Psoas muscle (tissue), 8 donors: ENCODE measurements at places on chromosomes 7 and 10. TPM values are rescaled to one million over a fixed set of nuclear protein-coding genes. Genes with fewer than 3 reads are reported as not detected.

DNA sequence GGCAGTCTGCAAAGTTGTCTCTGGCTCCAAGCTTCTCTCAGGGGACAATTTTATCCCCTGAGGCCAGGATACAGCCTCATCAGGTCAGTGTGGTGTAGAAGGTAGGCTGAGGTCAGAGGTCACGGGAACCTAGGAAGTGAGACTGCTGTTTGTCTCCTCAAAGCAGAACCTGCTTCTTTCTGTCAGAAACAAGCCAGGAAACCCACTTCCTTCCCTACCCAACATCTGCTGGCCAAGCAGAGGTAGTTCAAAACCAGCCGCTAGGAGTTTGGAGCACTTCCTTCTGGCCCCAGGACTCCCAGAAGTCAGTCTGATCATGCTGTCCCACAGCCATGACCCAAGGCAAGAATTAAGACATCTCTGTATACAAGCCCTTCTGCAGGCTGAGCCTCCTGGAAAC lies 12.2 kb downstream of the CLRN3 start:
- DNase-seq: no peak

- DNase-seq: no peak
Observed at GRCh38 chr10:113329121-113329596, 223.7 kb upstream of the HABP2 start.

DNA sequence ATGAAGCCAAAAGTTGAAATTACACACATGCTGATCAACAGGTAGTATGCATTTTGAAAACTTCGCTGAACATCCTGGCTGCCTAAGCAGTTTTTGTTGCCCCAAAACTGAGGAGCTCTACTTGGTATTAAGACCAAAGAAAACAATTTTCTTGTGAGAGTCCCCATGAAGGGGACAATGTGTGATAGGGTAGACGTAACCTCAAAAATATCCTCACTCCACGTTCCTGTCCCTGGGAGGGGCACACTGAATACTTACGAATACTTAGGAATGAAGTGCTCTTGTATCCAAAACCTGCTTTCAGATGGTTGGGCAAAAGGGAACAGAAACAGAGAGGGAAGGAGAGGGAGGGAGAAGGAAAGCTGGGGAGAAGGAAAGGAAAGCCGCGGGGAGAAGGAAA lies 24.7 kb downstream of the CCDC6 start:
- DNase-seq: no peak

Gene PNLIPRP3
- polyA plus RNA-seq: not detected

GRCh38 chr10:79410315-79411094 lies 34.9 kb downstream of the ZCCHC24 start:
- peak; percentile 25 for DNase-seq

Gene ENO4
- polyA plus RNA-seq: not detected

Gene EFCAB10
- polyA plus RNA-seq: not detected

Gene PFKP
- 33.1 TPM for polyA plus RNA-seq

Gene ADRB1
- 0.12 TPM for polyA plus RNA-seq

- no peak for DNase-seq
Observed at GRCh38 chr10:126058507-126058906, 162.1 kb downstream of the FANK1 start.

DNA sequence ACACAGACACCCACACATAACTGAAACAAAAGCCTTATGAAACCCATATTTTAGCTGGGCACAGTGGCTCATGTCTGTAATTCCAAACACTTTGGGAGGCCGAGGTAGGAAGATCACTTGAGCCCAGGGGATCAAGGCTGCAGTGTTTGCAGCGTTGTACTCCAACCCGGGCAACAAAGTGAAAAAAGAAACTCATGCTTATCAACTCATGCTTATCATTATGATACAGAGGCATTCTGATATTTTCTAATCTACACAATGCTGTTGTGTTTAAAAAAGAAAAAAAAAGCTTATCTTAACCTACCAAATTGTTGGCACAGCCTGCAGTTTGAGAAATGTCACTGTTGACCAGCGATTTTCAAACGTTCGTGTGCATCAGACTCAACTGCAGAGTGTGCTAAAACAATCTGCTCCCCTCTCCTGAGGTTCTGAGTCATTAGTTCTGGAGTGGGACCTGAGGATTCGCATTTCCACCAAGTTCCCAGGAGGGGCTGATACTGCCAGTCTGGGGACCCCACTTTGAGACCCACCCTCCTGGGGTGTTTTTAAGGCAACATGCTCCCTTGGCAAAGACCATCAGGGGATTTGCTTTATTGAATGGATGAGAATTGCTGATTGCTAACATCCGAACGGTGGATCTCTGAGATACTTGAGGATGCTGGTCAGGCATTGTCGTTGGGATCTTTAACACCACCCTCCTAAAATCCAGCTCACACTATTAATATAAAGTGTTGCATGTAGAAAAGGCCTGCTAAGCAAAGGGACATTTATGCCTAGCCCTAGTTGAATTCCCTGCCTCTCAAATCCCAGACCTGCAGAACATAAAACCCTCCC lies 16.2 kb downstream of the CHST3 start:
- no peak for DNase-seq

Gene NEUROG3
- polyA plus RNA-seq: not detected

DNA sequence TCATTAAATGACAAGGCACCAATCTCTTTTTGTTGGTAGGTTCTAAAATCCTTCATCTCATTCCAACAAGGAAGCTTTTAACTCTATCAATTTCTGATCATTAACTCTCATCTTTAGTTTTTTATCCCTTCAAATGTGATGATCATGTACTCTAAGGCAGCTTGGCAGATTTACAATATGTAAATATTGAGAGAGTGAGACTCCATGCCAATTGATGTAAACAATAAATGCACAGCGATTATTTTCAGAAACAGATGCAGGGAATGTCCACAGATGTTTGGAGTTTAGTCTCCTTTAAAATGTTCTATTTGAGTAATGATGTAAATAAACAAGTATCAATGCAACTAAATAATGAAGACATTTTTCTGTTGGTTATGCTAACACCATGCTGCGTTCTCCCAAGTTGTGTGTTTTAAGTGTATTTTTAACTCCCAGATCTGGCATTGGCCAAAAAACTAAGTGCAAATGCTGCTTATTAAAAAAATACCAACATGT lies 213.8 kb downstream of the AHR start:
- no peak for DNase-seq

DNA sequence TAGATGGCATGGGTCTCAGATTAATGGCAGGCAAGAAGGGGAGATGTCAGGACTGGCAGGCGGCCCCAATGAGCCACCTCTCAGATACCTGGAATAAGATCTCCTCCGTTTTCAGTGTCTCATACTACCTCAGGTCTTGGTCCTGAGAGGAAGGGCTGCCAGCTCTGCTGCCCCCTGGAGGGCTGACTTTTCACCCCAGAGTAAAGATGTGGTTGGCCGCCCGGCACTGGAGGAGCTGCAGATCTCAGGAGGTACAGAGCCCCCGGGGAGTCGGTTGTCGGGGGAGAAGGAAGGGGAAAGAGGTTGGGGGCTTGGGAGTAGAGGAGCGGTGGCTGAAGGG lies 642 bp upstream of the COL13A1 start:
- peak; percentile 61 for DNase-seq

DNA sequence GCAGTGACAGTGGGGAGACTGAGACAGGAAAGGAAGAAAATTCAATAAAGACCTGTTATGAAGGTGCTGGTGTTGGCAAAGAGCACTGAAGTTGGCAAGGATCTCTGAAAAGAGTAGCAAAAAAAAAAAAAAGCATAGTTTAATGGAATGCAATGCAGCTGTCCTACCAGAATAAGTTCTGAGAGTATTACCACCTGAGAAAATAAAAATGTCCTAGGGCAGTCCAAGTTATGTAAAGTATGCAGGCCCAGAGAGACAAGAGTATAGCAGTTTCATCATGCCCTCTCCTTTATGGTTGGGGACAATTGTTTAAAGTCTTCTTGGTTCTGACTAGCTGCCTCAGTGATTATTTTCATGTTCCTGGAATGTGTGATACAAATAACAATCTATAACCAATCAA lies 1092.8 kb downstream of the SORCS3 start:
- DNase-seq: no peak
